ENCODE measurements at places on chromosomes 3 and 15. TPM values are rescaled to one million over a fixed set of nuclear protein-coding genes. Genes with fewer than 3 reads are reported as not detected.

- DNase-seq, result no peak
Observed at GRCh38 chr15:58544756-58545155, 113.0 kb downstream of the LIPC start.

DNA sequence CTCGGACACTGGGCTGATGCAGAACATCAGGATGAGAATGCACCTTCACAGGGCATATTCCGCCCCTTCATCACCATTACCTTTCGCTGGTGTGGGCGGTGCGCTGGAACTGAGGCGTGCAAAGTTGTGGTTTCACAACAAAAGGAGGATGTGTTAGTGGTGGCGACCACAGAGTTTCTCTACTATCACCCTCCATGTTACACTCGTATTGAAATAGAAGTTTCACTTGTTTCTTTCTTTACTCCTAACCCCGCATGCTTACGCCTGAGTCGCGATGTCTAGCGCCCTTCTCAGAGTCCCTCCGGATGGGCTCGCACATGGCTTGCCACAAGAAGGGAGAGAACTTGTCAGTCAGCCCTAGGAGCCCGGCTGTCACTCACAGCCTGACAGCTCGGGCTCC, 148.7 kb downstream of the GABRB3 start:
- no peak for DNase-seq

DNA sequence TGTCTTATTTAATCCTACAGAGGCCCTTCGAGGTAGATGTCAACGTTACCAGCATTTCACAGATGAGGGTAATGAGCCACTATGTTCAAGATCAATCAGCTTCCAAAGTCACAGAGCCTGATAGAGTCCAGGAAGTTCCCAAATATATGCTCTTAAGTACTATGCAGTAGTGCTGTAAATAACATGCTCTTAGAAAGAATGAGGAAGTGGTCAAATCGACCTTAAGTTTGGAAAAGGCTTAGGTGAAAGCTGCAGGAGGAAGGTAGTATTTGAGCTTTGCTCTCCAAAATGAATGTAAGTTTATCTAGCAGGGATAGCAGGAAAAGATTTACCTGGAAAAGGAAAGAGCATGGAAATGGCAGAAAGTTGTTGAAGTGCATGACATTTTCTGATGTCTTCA, 234.0 kb downstream of the RBMS3 start:
- no peak for DNase-seq

GRCh38 chr15:92719021-92719420, 63.4 kb upstream of the FAM174B start:
- no peak for DNase-seq

- no peak for DNase-seq
Observed at GRCh38 chr3:82824491-82824890, 1063.0 kb upstream of the GBE1 start.

- no peak for DNase-seq
Observed at GRCh38 chr3:179977356-179977755, 59.4 kb downstream of the PEX5L start.

DNA sequence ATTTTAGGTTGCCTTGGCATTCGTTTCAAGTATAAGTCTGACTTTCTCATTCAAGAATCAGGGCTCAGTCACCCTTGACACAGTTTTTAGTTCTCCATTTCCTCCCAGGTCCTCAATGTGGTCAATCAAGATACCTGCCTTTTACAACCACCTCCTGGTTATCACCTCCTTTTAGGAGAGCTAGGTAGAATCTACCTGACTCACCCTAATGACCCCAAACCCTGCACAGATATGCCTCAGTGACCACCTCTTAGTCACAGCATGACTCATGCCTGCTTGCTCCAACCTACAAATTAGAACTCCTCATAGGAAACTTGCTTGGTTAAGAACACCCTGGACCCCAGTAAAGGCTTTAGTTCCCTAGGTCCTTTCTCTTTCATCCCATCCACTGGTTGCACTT, 22.5 kb downstream of the DMXL2 start:
- DNase-seq, result no peak

DNA sequence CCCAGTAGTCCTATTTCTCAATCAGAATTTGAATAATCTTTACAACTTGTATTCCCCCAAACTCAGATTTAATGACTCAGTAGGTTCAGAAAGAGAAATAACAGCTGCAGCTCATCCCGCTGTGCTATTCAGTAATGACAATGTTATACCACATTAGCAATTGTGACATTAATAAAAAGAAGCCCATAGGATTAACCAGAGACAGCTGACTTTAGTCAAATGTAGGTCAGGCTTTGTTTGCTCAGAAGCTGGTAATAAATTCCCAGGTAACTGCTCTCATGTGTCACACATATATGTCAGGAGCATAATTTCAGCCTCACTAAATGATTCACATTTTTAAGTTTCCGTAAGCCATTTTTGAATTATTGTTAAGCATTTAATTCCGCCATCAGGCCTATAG, 222.0 kb upstream of the UBE2E2 start:
- DNase-seq, result no peak

- no peak for DNase-seq
Observed at GRCh38 chr3:38985581-38985980, 66.2 kb downstream of the SCN11A start.

DNA sequence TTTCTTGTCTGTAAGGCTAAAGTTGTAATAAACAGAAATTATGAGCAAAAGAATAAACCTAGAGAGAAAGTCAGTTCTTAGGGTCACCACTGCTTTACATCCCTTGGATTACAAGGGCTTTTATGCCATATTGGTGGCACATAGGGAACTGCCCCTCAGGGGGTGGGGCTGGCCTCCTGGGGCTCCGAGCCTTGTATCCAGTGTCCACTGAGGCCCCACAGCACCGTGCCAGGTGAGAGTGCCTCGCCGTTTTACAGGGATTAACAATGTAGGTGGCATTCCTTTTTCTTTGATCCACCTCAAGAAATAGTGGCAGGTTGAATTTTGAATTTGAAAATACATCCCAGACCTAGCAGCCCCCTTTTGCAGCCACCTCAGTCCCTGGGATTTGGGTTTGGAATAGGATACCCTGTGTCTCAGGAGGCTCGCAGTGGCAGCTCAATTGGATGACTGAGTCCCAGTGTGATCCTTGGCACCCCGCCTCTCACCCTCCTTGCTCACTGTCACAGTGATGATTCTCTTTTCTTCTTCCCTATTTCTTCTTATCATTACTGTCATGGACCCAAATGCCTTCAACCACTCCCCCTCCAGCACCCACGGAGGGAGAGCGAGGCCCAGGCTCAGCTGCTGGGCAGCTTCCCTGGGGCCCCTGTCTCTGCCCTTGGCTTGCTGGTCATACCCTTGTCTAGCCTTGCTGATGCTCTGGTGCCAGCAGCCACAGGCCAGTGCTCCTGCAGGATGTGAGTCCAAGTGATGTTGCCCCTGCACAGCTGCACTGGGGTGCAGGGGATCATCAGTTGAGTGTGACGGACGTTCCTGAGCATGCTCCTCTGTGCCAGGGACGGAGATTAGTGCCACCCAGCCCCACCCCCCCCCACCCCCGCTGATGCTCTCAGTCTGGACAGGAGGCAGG, 137.9 kb downstream of the DNAJB8 start:
- DNase-seq, result no peak

- no peak for DNase-seq
Observed at GRCh38 chr15:76903251-76903681, 1.9 kb downstream of the SCAPER start.

- no peak for DNase-seq
Observed at GRCh38 chr3:46890132-46890531, 12.6 kb downstream of the PTH1R start.

- DNase-seq, result no peak
Observed at GRCh38 chr15:95567686-95568085, 762.8 kb upstream of the NR2F2 start.

GRCh38 chr15:70597056-70597603, 166.2 kb downstream of the UACA start:
- no peak for DNase-seq

DNA sequence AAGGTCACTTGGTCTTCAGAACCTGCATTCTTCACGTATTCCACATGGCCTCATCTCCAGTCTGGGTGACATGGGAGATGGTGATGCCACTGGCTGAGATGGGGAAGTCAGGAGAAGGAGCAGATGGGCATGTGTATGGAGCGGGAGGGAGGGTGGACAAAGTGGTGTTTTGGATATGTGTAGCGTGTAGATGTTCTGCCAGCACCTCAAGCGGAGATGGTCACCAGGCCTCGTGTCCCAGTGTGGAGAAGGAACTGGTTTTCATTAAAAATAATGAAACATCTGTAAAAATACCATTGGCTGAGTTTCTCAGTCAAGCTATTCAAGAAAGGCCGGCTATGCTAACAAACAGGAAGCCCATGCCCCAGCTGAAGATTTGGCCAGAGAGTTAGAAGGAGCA, 26.2 kb downstream of the LARP6 start:
- no peak for DNase-seq

DNA sequence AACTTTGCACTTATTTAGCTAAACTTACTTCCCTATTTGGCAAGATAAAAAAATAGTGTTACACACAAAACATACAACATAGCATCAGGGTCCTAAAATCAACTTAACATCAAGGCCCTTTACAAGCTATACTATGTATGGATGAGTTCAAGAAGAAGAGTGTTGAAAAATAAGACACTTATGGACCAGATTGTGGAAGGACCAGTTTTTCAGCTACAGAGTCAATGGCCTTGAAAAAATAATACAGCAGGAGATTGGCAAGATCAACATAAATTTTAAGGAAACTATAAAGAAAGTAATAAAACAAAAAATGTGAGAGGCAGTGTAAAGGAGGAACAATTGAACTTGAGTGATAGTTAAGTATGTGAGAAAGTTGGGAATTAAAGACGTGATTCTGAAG, 66.3 kb upstream of the BBX start:
- DNase-seq, result no peak

DNA sequence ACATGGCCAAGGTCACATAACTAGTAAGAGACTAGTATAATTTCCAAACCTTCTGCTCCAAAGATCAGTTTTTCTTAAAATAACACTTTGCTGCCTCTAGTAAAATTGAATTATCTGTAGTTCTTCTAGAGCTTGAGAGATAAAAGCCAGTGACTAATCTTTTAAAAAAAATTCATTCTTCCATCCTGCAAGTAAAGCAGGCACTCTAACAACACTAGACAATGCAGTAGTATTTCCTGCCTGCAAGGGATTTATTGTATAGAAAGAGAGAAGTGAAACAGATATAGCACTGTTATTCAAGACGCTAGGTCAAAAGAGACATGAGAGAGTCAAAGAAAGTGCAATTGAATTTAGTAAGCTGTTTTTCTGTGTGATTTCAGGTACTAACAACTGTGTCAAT, 159.5 kb upstream of the TBC1D5 start:
- no peak for DNase-seq

- DNase-seq, result no peak
Observed at GRCh38 chr3:21294768-21295167, 456.2 kb downstream of the ZNF385D start.

DNA sequence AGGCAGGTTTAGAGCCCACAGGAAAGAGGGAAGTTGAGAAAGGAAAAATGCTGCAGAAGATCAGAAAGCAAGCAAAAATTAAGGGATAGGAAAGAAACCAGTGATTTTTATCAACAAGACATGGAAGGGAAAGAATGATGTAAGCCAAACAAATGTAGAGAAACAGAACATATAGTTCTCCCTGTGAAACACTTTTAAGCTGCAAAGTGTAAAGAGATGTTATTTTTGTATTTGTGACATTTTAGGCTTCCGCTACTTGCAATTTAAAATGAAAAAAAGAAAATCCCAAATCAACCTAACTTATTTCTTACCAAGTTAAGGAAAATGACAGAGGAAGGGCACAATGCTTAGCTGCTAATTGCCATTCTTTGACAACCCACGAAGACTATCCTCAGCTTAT, 111.6 kb downstream of the PDCD6IP start:
- DNase-seq, result no peak

GRCh38 chr3:178436773-178437172, 99.5 kb upstream of the KCNMB2 start:
- no peak for DNase-seq

Gene ARNT2
- 12.2 TPM for total RNA-seq

Gene KLHL6
- total RNA-seq, result 0.51 TPM

Gene CACNA1D
- 0.34 TPM for total RNA-seq

Gene RTP3
- not detected for total RNA-seq

Gene KNG1
- total RNA-seq, result 0.26 TPM

Gene APOD
- 436 TPM for total RNA-seq

Gene ACSBG1
- not detected for total RNA-seq

Gene ZNF501
- 3.4 TPM for total RNA-seq

Gene BNIP2
- total RNA-seq, result 73.9 TPM
